ENCODE measurements at places on chromosomes 16 and 17.
A peak's percentile ranks its signal among the peaks of the same experiment; 100 is the strongest.

- DNase-seq, result no peak
Measured at GRCh38 chr16:23051587-23051986, 97.7 kb downstream of the USP31 start.

- DNase-seq, result no peak
Measured at GRCh38 chr17:17179371-17179827, 26.7 kb downstream of the PLD6 start.

DNA sequence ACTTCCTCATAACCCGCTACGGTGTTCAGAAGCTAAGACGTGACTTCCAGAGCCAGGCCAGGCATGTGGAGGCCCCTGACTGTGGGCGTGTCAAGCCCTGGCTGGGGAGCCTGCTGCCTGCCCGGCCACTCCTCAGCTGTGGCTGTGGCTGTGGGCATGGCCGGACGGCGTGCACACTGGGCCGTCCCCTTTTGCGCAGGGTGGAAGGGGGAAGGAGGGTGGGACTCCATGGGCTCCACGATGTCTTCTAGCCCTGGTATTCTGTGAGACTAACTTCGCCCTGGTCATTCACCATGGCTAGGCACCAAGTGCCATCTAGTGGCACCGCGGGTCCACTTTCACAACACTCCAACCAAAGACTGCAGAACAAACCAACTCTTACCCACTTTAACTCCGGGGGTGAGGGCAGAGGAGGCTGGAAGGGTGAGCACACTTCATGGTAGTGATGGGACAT is 67.9 kb downstream of the N4BP1 start:
- DNase-seq, result peak; percentile 69

- DNase-seq, result no peak
Measured at GRCh38 chr16:2854700-2855309, 3.2 kb downstream of the PRSS22 start.

GRCh38 chr17:78329263-78330059 is 30.4 kb downstream of the SOCS3 start:
- peak; percentile 94 for DNase-seq

- no peak for DNase-seq
Measured at GRCh38 chr17:74404789-74405188, 27.1 kb upstream of the GPRC5C start.

GRCh38 chr16:85578599-85578948 is 34.5 kb upstream of the GSE1 start:
- DNase-seq, result no peak

DNA sequence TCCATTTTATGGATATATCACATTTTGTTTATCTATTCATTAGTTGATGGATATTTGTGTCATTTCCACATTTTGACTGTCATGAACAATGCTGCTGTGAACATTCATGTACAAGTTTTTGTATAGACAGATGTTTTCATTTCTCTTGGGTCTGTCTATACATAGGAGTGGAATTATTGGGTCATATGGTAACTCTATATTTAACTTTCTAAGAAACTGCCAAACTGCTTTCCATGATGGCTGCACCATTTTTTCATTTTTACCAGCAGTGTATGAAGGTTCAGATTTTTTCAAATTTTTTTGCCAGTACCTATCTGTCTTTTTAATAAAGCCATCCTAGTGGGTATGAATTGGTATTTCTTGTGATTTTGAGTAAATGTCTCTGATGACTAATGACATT is 15.5 kb downstream of the NFAT5 start:
- DNase-seq, result no peak

GRCh38 chr17:59890720-59891119 is 2.0 kb downstream of the TUBD1 start:
- DNase-seq, result no peak

GRCh38 chr17:7503521-7503920 is 19.4 kb downstream of the POLR2A start:
- no peak for DNase-seq

DNA sequence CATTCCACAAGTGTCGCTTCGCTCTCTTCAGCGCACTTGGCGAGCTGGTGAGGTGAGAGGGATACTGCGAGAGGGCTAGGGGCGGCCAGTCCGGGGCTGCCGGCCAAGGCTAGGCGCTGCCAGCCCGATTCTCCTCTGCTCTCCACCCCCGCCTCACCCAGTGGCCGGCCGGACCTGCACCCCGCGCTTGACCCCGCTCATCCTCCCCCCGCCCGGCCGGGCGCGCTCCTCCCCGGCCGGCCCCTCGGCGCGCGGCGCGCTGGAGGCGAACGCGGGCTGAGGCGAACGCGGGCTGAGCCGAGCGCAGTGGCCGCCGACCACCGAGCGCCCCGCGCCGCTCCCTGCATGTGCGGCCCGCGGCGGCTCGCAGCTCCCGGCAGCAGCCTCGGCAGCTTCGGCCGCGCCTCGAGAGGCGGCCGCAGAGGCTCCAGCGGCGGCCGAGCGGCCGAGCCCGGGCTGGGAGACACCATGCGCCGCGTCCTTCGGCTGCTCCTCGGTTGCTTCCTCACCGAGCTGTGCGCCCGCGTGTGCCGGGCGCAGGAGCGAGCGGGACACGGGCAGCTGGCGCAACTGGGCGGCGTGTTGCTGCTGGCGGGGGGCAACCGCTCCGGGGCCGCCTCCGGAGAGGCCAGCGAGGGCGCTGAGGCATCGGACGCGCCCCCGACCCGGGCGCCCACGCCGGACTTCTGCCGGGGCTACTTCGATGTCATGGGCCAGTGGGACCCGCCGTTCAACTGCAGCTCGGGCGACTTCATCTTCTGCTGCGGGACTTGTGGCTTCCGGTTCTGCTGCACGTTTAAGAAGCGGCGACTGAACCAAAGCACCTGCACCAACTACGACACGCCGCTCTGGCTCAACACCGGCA is at the start of gene SHISA9:
Gene SHISA9 (plus strand): TSS at position 2 of the 865 bp plus-strand sequence.
- DNase-seq, result no peak

DNA sequence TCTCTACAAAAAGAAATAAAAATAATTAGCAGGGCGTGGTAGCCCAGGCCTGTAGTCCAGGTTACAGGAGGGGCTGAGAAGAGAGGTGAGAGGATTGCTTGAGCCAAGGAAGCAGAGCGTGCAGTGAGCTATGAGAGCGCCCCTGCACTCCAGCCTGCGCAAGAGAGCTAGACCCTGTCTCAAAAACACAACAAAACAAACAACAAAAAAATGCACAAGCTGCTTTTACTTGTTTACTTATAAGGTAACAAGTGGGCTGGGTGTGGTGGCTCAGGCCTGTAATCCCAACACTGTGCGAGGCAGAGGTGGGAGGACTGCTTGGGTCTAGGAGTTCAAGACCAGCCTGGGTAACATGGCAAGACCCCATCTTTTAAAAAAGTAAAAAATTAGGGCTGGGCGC is 1.7 kb downstream of the CYTH1 start:
- no peak for DNase-seq

GRCh38 chr17:32954477-32954876 is 26.5 kb downstream of the TMEM98 start:
- DNase-seq, result no peak

DNA sequence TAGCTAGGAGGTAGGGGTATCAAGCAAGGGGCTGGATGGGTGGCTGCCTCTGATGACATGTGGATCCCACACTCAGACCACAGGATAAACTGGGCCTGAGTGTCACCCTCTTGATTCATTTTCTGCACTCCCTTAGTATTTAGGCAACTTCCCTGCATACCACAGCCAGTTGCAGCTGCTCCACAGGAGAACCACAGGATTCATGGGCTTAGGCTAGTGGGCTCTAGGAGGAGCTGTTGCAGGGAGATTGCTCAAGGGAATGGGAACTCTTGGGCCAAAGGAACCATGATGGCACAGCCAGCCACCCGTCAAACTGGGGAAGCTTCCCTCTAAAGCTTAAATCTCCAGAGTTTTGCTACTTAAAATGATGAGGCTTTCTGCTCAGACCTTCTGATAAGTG is 269.7 kb upstream of the ASIC2 start:
- DNase-seq, result no peak

DNA sequence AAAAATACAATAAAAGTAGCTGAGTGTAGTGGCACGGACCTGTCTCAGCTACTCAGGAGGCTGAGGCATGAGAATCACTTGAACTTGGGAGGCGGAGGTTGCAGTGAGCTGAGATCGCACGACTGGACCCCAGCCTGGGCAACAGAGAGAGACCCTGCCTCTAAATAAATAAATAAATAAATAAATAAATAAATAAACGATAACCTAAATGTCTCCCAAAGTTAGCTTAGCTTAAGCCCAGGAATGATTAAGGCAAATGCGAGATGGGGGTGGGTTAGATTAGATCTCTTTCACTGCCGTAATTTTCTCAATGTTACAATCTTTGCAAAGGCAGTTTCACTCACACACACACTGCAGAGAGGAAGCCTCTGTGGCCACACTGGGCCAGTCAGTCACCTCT is 46.7 kb downstream of the WSB1 start:
- no peak for DNase-seq

DNA sequence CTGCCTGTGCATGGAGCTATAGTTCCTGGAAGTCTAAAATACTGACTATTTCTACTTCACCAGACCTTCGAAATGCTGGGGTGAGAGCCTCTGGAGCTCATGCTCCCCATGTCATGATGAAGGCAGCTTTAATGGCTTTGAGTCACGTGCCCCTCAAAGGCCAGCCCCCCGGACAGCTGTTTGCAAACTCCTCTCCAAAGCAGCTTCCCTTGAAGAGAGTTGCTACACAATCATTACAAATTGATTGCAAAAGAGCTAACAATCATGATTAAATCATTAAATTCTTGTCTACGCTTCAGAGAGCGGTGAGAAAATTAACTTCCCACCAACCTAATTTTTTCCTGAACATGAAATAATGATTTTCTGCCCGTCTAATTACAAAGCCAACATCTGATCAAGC is 134.8 kb upstream of the IRX6 start:
- no peak for DNase-seq

DNA sequence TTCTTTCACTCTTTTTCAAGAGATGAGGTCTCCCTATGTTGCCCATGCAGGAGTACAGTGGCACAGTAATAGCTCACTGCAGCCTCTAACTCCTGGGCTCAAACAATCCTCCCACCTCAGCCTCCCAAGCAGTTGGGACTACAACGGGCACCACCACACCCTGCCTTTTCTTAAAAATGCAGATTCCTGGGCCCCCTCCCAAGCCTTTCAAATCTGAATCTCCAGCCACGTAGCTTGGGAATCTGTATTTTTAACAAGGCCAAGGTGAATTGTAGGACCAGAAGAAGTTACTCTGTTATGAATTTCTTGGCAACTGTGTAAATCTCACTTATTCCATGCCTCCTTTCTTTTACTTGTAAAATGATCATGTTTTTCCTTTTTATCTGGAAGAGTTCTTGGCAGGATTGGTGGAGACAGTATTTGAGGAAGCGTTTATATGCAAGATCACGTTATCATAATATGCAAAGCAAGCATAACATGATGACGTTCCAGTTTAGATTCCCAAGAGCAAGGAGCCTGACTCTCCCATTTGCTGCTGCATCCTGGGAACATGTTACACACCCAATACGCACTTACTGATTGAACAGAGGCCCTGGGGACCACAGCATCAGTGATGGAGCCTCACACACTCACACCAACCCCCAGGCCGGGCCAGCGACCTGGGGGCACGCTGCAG is 44.5 kb downstream of the LITAF start:
- DNase-seq, result peak; percentile 13

DNA sequence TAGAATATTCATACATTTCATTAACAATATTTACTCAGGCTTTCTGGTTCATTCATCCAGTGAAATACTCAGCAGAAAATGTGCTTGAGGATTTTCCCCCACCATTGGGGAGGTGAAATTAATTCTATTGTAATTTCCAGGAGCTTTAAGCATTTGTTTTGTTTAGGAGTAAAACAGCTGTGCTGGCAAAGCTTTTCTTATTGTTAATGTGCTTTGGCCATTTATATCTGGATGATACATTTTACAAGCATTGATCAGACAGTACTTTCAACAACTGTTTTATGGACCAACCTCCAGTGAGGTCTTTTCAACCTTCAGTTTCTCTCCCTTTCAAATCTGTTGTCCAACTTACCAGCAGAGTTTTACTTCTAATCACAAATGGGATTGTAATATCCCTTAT is 672.4 kb downstream of the CDH11 start:
- no peak for DNase-seq

GRCh38 chr16:74455213-74455612 is 33.9 kb upstream of the CLEC18B start:
- DNase-seq, result no peak

DNA sequence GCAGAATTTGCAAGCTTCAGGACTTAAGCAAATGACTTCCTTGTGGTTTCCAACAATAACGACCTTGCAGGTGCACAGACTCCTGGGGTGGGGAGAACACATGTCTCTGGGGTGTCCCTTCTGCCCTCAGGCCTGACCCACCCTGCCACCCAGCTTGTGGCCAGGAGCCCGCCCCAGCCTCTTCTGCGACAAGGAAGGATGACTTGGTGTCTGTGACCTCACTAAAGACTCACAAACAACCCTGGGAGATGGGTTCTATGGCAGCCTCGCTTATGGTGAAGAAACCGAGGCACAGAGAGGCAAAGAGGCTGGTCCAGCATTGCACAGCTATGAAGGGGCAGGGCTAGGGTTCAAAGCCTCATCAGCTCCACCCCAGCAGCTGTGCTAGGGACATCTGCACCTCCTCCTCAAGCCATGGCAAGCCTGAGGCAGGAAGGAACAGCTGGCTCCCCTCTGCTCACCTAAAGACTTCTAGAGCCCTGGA is 2.6 kb downstream of the ATP2A3 start:
- DNase-seq, result no peak

DNA sequence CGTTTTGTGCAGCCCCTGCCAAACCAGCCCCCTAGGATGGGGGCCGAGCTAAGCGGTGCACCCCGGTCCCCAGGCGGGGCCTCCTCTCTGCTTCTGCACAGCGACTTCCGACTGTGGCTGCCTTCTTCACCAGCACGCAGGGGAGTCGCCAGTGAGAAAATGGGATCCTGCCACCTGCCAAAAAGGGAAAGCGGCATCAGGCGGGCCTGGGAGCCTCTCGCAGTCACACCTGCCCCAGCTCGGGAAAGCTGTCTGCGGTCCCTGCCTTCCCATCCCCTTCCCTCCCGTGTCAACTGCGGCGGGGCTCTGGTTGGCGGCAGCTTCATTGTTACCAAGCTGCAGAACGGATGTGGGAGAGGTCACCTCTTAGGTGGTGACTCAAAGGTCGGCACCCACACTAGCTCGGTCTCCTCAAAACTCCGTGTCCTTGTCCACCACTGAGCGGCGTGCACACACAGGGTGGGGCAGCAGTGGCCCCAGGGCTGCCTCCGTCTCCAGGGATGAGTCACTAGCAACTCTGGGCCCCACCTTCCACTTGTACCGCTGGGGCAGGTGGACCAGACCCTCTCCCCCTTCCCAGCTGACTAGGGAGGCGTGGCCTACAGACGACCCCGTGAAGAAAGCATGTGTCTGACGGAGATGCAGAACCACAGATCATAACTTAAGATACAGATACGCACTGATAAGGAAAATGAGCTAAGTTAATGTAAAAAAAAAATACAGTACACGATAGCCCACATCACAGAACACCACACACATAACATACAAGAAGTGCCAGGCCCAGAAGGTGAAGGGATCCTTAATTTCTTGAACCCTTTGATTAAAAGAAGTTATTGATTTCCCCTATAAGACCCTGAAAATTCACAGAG is 1.5 kb upstream of the PCYT2 start:
- no peak for DNase-seq

GRCh38 chr16:64469906-64470702 is 651.8 kb downstream of the CDH11 start:
- DNase-seq, result no peak

- no peak for DNase-seq
Measured at GRCh38 chr16:781346-782010, 6.7 kb downstream of the RPUSD1 start.

- DNase-seq, result no peak
Measured at GRCh38 chr16:6560306-6561100, 772.1 kb upstream of the RBFOX1 start.

- DNase-seq, result no peak
Measured at GRCh38 chr16:19753815-19754643, 36.0 kb downstream of the IQCK start.
